ENCODE measurements at places on chromosomes 4 and X.

DNA sequence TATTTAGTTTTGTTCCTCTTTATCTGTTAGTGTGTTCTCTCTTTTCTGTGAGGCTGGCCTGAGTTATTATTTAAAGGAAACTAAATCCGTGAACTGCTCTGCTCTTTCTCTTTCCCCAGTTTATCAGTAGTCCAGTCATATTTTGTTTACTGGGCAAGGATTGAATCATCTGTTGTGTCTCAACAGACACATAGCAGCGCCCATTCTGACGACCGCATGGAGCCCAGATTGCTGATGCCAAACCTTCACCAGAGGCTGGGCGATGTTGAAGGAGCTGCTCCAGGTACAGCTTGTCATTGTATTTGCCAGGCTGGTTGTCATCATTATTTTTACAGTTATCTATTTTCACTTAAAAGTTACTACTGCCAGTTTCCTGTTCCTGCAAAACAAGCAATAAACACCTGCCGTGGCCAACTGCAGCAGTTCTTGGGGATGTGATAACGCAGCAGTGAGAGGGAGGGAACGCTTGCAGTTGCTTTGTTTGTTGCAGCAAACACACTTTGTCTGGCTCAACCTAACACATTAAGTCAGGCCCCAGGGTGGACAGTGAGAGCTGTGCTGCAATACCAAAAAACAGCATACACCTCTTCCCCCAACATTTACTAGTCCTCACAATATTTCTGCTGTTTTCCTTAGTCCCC is 10.1 kb downstream of the REELD1 start:
- DNase-seq: no peak

GRCh38 chrX:71095981-71096759 is 519 bp downstream of the FOXO4 start:
- DNase-seq: no peak

GRCh38 chrX:16633754-16634153 is 16.2 kb upstream of the S100G start:
- no peak for DNase-seq

DNA sequence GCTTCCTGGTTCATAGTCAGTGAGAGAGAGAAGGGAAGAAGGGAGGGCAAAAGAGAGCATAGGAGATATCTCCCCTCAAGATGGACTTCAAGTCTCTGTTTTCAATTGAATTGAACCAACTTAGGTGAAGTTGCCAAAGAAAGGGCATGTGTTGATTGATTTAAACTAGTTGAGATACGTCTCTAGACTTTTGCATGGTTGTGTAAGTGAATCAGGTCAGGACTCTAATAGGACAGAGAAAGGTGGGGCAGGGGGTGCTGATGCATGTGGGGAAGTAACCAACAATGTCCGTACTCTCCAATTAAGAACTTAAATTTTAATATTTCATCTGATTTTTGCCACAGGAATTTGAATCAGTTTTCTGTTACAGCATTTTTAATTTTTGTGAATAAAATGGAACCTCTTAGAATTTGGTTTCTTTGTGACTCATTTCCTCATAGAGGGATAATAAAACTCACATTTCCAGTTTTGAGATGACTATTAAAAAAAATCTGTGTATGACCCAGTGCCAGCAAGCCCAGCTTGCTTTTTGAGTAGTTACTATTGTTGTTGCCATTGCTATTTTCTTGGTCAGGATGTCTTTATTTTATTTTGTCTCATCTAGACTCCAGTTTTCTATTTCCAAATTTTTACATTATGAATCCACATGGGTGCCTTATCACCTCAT is 37.3 kb downstream of the SLIT2 start:
- no peak for DNase-seq

DNA sequence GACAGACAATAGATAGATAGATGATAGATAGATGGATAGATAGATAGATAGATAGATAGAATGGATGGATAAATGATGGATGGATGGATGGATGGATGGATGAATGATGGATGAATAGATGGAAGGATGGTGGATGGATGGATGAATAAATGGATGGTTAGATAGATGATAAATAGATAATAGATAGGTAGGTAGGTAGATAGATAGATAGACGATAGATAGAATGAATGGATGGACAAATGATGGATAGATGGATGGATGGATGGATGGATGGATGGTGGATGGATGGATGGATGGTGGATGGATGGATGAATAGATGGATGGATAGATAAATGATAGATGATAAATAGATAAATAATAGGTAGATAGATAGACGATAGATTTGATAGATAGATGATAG is 287.4 kb downstream of the CRLF2 start:
- DNase-seq: no peak

DNA sequence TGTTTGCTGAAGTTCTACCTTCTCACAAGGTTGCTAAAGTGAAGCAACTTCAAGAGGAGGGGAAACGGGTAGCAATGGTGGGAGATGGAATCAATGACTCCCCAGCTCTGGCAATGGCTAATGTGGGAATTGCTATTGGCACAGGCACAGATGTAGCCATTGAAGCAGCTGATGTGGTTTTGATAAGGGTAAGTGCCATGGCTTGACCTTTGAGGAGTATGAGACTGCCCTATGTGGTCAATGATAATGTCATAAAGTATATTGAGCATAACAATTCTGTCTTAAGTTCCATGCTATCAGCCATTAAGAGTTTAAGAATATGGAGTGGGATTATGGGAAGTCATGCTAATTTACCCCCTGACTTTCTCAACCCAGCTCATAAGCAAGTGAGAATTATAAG is 61.4 kb upstream of the PGK1 start:
- DNase-seq: no peak

- DNase-seq: no peak
Observed at GRCh38 chr4:70728091-70728490, 6.3 kb downstream of the RUFY3 start.

DNA sequence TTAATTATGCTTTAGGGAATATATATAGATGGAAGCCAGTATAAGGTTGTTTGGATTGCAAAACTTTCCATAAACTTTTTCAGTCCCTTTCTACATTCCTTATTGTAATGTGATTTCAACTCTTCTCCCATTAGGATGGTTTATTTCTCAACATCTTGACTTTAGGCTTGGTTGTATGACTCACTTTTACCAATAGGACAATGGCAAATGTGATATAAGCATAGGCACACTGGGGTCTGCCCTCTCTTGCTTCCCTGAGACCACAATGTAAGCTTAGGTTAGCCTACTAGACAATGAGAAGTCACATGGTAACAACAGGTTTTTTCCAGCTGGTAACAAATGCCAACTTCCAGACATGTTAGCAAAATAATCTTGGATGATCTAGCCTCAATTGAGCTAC is 163.3 kb upstream of the RBPJ start:
- DNase-seq: no peak

DNA sequence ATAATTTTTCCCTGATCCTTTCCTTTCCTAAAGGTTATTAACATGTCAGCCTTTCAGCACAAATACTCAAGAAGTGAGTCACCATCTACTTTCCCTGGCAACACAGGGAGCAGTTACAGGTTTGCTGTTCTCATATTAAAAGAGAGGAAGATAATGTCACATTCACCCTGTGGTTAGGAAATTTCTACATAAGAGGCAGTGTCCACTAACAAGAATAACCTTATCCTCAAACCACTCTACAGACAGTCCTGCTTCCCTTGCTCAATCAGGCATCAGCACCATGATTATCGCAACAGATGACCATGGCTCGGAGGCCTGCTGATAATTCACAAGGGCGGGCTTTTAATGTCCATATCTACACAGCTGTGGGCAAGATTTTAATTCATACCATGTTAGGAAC is 30.9 kb downstream of the RNF150 start:
- no peak for DNase-seq

DNA sequence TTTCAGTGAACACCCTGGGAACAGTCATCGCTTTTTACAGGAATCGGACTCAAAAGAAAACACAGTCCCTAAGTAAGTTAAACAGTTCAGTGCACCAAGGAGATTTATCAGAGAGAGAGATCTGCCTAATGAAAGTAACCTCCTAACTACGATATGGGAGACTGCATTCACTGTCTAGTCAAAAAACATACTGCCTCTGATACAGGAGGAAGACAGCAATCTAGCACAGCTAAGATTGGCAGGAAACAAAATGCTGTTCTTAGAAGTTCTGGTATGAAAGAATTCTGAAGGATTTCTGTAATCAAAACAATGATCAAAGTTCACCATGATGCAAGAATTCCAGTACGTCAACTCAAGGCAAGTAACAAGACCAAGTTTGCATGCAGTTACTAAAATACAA is 92.8 kb downstream of the MAML3 start:
- DNase-seq: no peak

GRCh38 chr4:6880691-6881090 is 28.9 kb upstream of the TBC1D14 start:
- DNase-seq: no peak

GRCh38 chrX:87580862-87581261 is 63.3 kb downstream of the KLHL4 start:
- no peak for DNase-seq

- DNase-seq: no peak
Observed at GRCh38 chr4:3059943-3060342, 14.4 kb downstream of the HTT-AS start.
